CD4-positive, alpha-beta T cell treated with Interleukin-6 at 100 ng/mL for 8 hours (primary cell): ENCODE measurements at places on chromosomes 13 and 19.
A peak's percentile ranks its signal among the peaks of the same experiment; 100 is the strongest.

DNA sequence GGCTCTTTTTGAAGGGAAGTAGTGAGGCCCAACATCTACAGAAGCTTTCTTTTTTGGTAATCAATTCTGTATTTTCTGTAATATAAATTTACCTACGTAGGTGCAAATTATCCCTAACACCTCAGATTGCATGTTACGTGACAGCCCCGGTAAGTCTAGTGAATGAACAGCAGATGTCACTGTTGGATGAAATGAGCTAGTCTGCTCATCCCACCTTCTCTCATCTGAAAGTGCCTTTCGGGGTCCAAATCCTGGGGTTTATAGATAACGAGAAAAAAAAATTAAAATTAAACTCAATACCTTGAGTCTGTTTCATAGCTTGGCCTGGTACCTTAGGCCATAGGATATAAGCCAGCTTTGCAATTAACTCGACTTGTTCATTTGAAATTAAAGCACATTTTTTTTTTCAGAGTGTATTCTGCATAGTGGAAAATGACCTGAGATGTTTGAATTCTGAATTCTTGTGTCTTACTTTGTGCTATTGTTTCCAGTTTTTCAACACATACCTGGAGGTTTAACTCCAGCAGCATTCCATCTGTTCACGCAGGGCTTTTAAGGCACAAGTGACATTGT lies 548.2 kb downstream of the GPC5 start:
- no peak for DNase-seq

GRCh38 chr13:77168237-77168636 lies 141.3 kb upstream of the FBXL3 start:
- no peak for DNase-seq

DNA sequence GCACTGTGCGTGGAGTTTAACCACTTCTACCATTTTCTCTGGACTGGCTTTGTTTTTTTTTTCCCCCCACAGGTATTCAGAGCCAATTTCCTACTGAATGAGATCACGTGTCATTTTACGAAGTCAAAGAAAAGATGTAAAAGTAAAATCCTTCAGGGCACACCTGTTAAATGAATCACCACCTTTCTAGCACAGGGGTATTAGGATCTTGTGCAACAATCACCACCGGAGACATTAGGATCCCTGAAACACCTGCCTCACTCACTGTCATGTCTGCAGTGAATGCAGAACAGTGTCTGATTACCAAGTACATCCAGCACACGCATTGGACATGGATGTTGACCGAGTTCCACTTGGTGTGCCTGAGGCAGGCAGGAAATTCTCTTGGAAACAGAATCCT lies 17.2 kb downstream of the BRD4 start:
- no peak for DNase-seq

DNA sequence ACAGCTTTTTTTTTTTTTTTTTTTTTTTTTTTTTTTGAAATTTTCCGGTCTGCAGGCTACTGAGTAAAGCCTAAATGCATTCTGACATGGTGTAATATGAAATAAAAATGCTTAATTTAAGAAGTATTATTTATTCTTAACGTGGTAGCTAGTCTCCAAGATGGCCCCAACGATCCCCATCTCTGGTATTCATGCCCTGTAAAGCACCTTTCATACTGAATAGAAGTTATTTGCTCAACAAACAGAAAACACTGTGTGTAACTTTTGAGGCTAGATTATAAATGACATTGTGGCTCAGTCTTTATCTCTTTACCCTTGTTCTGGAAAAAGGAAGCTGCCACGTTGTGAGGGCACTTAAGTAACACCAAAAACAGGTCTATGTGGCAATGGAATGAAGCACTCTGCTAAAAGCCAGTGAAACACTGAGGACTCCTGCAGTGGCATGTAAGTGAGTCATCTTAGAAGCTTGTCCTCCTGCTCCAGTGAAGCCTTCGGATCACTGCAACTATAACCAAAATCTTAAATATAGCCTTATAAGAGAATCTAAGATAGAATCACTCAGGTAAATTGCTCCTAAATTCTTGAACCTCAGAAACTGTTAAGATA lies 128.7 kb downstream of the UGGT2 start:
- DNase-seq, result no peak

- no peak for DNase-seq
Measured at GRCh38 chr13:25478186-25478585, 106.4 kb downstream of the ATP8A2 start.

DNA sequence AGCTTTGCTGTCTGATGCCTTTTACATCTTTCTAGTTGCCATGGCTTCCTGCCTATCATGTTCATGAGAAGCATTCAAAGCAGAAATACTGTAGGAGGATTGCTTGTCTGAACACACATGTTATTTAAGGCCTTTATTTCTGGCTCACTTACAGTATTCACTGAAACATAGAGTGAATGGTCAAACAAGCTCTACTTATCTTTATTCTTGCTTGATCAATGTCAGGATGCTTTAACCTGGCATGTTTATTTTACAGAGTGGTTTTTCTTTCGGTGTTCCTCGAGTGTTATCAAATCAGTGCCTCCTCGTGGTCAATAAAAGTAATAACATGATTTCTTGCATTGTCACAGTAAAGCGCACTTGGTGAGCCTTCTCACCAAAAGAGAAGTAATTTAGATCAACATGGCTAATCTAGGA lies 73.5 kb upstream of the PCDH17 start:
- DNase-seq, result no peak

DNA sequence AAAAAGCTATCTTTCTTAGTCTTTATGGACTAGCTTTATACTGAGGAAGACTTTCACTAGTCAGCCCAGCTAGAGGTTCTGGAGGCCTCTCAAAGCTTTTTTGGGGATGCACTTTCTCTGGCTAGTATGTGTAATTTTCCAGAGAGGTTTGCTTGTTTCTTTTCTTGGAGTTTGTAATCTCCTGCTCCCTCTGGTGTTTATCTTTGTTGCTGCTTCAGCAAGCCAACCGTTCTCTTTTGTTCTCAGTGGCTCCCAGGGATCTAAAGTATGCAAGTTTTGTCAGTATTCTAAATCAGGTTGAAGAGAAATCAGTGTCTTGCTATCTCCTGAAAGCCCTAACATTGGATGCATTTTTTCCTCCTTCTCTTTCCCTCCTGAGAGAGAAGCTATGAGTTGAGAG lies 121.1 kb upstream of the MYO16 start:
- peak; percentile 11 for DNase-seq

- no peak for DNase-seq
Measured at GRCh38 chr13:111640006-111640405, 319.6 kb downstream of the TEX29 start.
